Stimulated activated CD8-positive, alpha-beta memory T cell treated with anti-CD3 and anti-CD28 coated beads, Interleukin-15, amount 100 ng/mL, for 1 hour (primary cell): ENCODE measurements at places on chromosomes 16 and 17.

- no peak for DNase-seq
Measured at GRCh38 chr17:77733576-77734296, 224.8 kb upstream of the TNRC6C start.

GRCh38 chr17:3385869-3386816 lies at the start of gene OR3A2:
Gene OR3A2, minus strand, starts transcription at chr17:3386308.
- no peak for DNase-seq

GRCh38 chr17:74235040-74235581 lies 21.7 kb downstream of the TTYH2 start:
- DNase-seq: no peak

DNA sequence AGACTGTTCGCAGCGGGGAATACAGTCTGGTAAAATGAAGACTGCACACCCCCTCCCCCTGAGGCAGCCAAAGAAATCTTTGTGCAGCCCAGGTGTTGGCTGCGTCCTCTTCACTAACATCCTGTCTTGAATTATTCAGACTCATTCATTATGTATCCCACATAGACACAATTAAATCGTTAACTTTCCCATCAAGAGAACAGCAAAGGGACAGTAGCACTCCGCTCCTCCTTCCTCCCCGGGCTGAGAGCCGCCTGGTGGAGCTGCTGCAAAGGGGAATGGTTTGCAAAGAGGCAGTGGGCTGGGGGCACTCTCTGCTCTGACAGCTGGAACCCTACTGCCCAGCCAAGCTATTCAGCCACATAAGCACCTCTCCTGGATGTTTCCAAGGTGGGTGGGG lies 290.0 kb upstream of the SOX9 start:
- DNase-seq: no peak

GRCh38 chr17:66354472-66354871 lies 52.1 kb downstream of the PRKCA start:
- DNase-seq: no peak

DNA sequence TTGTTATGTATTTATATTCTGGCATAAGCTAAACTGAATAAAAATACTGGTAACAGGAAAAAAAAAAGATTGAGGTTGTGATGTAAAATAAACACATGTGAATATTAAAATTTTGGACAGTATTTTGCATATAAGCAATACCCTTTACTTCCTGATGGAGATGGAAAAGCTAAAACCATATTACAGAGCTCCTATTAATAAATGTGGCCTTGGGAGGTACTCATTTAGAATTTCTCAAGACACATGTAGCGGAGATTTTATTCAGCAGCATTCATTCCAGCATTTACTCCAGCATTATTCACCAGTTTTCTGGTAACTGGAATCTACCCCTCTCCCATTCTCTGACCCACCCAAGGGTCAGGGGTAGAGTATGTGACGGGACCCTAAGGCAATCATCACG lies 94.3 kb upstream of the AXIN2 start:
- no peak for DNase-seq

DNA sequence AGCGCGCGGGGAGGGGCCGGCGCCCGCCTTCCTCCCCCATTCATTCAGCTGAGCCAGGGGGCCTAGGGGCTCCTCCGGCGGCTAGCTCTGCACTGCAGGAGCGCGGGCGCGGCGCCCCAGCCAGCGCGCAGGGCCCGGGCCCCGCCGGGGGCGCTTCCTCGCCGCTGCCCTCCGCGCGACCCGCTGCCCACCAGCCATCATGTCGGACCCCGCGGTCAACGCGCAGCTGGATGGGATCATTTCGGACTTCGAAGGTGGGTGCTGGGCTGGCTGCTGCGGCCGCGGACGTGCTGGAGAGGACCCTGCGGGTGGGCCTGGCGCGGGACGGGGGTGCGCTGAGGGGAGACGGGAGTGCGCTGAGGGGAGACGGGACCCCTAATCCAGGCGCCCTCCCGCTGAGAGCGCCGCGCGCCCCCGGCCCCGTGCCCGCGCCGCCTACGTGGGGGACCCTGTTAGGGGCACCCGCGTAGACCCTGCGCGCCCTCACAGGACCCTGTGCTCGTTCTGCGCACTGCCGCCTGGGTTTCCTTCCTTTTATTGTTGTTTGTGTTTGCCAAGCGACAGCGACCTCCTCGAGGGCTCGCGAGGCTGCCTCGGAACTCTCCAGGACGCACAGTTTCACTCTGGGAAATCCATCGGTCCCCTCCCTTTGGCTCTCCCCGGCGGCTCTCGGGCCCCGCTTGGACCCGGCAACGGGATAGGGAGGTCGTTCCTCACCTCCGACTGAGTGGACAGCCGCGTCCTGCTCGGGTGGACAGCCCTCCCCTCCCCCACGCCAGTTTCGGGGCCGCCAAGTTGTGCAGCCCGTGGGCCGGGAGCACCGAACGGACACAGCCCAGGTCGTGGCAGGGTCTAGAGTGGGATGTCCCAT lies 232.8 kb downstream of the SEC14L1 start:
- no peak for DNase-seq

DNA sequence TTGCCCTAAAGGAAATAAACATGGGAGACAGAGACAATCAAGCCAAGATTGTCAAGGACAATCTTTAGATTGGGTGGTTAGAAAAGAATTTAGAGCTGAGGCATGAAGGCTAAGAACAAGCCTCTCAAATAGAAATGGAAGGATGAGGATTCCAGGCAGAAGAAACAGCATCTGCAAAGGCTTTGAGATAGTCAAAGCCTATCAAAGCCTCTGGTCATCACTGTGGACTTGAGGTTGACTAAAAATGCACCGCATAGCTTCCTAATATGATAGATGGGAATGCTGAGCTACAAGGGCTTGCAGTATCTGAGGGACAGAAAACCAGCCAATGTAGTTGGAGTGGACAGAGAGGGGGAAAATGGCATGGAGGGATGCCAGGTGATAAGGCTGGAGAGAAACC lies 109.8 kb upstream of the FAM20A start:
- no peak for DNase-seq

GRCh38 chr17:29840884-29841283 lies 89.1 kb downstream of the SSH2 start:
- no peak for DNase-seq

GRCh38 chr17:29116804-29117753 lies 63.1 kb downstream of the MYO18A start:
- peak; percentile 62 for DNase-seq

- DNase-seq: no peak
Measured at GRCh38 chr17:47009759-47010594, 30.9 kb upstream of the RPRML start.

DNA sequence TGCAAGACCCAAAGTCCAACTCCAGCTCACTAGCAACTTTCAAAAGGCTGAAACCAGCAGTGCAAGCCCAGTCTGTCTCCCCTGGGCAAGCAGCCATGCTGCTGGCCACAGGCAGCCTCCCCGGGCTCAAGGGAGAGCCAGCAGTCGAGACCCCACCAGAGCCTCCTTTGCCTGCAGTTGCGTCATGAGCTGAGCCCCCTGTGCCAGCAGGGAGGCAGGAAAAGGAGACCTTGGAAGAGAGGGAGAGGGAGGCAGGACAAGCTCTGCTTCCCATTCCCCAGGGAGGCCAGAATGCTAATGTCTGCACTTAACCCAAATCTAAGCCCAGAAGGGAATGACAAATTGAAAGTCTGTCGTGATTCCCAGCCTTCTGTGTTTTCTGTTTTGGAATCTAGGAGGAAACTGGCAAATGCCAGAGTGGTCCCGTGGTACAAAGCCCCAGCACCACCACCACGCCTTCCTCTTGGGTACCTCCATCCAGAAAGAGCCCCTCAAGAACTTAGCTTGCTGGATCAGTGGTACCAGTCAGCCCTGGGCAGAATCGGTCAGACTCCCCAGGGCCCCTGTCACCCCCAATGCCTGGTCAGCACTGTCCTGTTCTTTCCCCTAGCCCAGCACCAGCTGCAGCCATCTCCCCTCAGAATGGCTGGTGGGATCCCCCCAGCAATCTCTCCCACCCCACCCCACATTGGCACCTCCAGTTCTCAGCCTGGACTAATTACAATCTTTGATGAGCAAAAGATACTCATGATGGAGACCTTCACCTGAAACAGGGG lies 99.3 kb upstream of the TNRC6C start:
- DNase-seq: no peak

DNA sequence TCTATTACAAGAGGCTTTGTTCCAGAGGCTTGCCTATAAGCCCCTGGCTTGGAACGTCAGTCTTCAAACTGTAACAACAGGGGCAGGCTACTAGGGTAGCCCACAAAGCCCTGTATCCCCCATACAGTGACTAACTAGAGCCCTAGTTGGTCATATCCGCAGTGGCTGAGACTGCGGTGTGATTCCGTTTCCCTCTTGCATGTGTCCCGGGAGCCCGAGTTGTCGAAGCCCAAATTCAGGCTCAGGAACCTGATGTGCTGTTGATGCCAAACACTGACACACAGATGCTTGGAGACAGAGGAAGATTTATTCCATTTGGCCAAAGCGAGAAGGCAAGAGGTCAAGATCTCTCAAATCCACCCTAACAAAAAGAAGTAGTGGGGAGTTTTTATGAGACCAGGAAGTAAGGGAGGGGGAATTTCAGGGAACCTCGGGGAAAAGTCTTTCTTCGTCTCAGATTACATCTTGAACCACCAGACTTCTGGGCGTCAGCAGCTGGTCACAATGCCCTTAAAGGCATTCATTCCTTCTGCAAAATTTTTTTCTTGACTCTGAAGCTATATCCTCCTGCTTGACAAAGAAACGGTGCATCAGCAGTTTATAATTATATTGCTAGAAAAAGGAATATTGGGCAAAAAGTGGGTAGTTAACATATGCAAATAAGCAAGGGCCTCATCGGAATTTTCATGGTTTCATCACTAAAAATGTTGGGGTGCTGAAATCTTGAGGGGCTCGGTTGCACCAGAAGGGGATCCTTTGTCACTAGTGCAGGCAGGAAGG lies 879 bp downstream of the SLFN5 start:
- no peak for DNase-seq

- no peak for DNase-seq
Measured at GRCh38 chr16:85633888-85634287, 20.8 kb downstream of the GSE1 start.

DNA sequence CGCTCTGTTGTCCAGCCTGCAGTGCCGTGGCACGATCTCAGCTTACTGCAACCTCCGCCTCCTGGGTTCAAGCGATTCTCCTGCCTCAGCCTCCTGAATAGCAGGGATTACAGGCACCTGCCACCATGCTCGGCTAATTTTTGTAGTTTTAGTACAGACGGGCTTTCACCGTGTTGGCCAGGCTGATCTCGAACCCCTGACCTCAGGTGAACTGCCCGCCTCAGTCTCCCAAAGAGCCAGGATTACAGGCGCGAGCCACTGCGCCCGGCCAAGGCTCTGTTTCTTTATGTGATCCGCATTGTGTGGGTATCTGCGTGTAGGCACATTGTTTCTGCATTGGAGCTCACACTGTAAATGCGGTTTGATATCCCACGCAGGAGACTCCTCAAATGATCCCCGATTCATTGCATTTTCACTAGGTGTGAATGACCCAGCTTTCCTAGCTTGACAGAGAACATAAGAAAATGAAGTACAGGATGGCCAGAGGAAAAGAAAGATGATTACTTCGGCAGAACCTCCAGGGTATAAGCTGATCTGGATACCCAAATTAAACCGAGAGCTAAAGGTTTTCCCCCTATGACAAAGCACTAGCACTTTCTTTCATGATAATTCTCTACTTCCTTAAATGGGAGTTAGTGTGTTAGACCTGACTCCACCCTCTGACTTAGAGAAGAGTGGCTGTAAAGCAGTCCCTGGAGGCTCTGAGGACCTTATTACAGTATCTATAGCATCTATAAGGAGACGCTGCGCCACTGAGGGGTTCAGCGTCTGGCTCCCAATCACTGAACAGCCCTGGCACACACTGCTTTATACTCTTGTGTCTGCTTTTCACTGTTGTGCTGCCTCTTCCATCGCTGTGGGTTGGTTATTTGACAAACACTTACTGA lies 17.3 kb downstream of the COTL1 start:
- no peak for DNase-seq

- DNase-seq: no peak
Measured at GRCh38 chr16:8572063-8572918, 18.0 kb downstream of the TMEM114 start.

- no peak for DNase-seq
Measured at GRCh38 chr16:89687092-89687940, 827 bp downstream of the CDK10 start.
